ENCODE measurements at places on chromosomes 5 and 9.

- H3K4me3 ChIP-seq = no peak overlapping the region
- peaks cover 4% of the 10 kb centered on the region for H3K36me3 ChIP-seq
- no peaks in the 10 kb centered on the region for H3K27me3 ChIP-seq
- no peaks in the 10 kb centered on the region for H3K4me1 ChIP-seq
- DNase-seq = no peak
- no peak overlapping the region for H3K27ac ChIP-seq
These were observed 176.7 kb upstream of the ZNF608 start for GRCh38 chr5:124923131-124923530.

DNA sequence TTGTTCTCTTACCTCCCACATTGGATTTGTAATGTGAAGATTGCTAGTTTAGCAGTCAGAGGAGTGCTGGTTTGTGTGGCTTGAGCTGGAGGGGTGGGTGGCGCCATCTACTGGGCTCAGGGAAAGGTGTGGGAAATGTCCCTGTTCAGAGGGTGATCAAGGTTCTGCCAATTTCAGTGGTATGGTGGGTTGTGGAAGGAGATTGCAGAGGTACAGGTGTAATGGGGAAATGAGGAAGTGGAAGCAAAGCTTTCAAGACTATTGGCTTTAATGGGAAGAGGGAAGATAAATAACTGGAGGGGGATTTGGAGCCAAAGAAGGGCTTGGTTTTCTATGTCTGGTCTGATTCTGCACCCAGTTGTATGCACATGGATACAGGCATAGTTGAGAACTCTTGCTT, 76.4 kb downstream of the OSMR start:
- peaks cover 27% of the 10 kb centered on the region for H3K36me3 ChIP-seq
- H3K27ac ChIP-seq = no peak overlapping the region
- DNase-seq = peak; percentile 33
- no peaks in the 10 kb centered on the region for H3K27me3 ChIP-seq
- no peak overlapping the region for H3K4me3 ChIP-seq
- peaks cover 44% of the 10 kb centered on the region for H3K4me1 ChIP-seq

GRCh38 chr5:126912616-126913200, 117.7 kb downstream of the MARCHF3 start:
- H3K36me3 ChIP-seq = peaks cover 61% of the 10 kb centered on the region
- peak; percentile 8 for DNase-seq
- H3K27ac ChIP-seq = peak overlapping the region; percentile 23
- H3K4me1 ChIP-seq = peaks cover 13% of the 10 kb centered on the region
- H3K27me3 ChIP-seq = no peaks in the 10 kb centered on the region

GRCh38 chr9:114687034-114687433, 5.0 kb upstream of the TEX48 start:
- H3K4me1 ChIP-seq = peaks cover 53% of the 10 kb centered on the region
- peaks cover 21% of the 10 kb centered on the region for H3K36me3 ChIP-seq
- H3K4me3 ChIP-seq = no peak overlapping the region

- H3K27ac ChIP-seq = no peak overlapping the region
- peaks cover 34% of the 10 kb centered on the region for H3K36me3 ChIP-seq
- peaks cover 25% of the 10 kb centered on the region for H3K4me1 ChIP-seq
- no peaks in the 10 kb centered on the region for H3K27me3 ChIP-seq
- no peak for DNase-seq
These were observed 66.9 kb downstream of the USP20 start for GRCh38 chr9:129901993-129902739.

DNA sequence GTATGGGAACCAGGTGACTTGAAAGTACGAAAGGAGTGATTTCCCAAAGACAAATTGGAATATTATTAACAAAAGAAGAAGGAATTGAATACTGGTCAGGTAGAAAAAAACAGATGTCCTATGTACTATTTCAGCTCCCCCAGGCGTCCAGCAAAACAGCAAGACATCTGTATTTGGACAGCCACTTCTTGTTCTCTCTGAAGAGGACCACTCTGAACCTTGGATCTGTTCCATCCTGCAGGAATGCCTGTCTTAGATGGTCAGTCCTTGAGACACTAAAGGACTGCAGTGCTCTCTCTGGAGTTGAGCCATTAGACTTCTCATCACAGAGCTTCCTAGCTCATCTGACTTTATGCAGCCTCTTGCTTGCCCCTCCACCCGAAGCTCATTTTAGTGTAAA, 74.4 kb upstream of the RARS1 start:
- H3K4me3 ChIP-seq = no peak overlapping the region
- H3K4me1 ChIP-seq = peaks cover 29% of the 10 kb centered on the region
- H3K27me3 ChIP-seq = peaks cover 8% of the 10 kb centered on the region
- no peak for DNase-seq

- DNase-seq = no peak
- peaks cover 14% of the 10 kb centered on the region for H3K4me1 ChIP-seq
- H3K36me3 ChIP-seq = no peaks in the 10 kb centered on the region
- no peak overlapping the region for H3K27ac ChIP-seq
- no peaks in the 10 kb centered on the region for H3K27me3 ChIP-seq
- H3K4me3 ChIP-seq = no peak overlapping the region
These were observed 204.1 kb downstream of the CD180 start for GRCh38 chr5:66992547-66992946.

DNA sequence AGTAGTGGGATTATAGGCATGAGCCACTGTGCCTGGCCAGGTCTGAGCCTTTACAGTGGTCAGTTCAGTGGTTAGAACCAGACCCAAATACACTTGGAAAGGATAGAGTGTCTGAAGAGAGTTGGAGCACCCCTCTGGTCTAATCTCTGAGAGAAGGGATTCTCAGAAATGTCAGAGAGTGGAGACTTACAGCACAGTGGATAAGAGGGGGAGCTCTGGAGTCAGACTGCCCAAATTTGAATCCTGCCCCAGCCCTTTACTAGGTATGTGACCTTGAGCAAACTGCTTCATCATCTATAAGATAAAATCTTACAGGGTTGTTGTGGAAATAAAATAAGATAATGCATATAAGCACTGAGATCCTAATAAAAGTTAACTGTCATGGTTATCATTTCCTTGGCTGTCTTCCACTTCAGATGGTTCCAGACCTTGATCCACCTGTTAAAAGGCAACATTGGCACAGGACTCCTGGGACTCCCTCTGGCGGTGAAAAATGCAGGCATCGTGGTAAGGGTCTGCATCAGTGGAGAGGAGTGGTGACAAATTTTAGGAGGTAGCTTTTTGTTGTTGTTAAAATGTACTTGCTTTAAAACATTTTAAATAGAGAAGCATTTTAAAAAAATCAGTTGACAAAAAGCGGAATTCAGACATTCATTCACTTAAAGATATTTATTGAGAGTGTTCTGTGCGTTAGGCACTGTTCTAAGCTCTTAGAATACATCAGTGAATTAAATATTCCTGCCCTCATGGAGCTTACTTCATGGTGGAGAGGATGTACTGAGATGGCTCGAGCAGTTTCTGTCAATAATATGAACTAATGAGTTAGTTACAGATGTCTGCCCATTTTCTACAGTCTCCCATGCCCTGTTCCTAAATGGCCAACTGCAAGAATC, 16.0 kb downstream of the SLC36A1 start:
- peaks cover 1% of the 10 kb centered on the region for H3K27me3 ChIP-seq
- H3K27ac ChIP-seq = no peak overlapping the region
- no peak overlapping the region for H3K4me3 ChIP-seq
- peaks cover 27% of the 10 kb centered on the region for H3K36me3 ChIP-seq
- DNase-seq = no peak

DNA sequence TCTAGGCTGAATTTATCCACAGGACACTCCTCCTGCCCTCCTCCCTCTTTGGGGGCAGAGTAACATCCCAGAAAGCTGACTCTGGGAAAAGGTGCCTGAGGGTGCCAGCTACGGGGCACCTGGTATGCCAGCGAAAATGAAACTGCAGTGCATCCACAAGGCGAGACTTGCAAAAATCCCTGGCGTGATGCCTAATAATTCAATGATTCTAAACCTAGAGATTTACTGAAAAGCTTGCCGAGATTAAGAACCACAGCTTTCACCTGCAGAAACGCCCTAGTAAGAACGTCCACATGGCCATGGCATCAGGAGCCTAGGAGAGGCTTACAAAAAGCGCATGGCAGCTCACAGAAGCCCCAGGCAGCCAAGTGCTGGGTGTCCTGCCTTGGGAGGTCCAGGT, 20.9 kb downstream of the CCNJL start:
- no peak for DNase-seq
- H3K36me3 ChIP-seq = no peaks in the 10 kb centered on the region
- H3K4me3 ChIP-seq = no peak overlapping the region

GRCh38 chr5:58890265-58890664, 307.4 kb downstream of the RAB3C start:
- H3K27ac ChIP-seq = no peak overlapping the region
- DNase-seq = no peak
- no peak overlapping the region for H3K4me3 ChIP-seq
- H3K36me3 ChIP-seq = no peaks in the 10 kb centered on the region
- peaks cover 45% of the 10 kb centered on the region for H3K4me1 ChIP-seq

DNA sequence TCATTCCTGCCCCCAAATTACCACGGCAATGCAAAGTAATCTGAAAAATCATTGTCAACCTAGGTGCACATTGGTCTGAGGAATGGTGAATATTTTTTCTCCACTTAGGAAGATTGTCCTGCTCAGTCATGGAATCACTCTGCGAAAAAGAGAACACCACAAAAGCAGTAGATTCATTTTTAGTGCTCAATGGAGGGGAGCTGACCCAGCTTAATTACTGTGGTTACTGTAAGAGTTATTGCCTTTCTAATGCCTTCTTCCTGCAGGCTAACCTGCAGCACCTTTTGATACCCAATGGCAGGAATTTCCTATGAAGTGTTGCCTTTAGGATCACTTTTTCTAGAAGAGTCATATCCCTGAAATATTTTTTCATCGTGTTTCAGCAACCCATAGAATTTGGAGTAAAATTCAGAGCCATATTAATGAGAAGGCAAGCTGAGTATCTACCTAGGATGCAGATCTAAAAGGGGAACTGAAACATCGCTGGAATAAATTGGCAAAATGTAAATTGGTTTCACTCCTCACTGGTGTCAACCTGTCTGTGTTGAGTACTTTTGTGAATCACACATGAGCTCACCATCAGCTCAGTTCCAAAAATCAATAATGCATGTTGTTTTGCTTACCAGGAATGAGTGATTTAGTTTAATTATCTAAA, 464.5 kb downstream of the CSNK1G3 start:
- no peak overlapping the region for H3K4me3 ChIP-seq
- peaks cover 5% of the 10 kb centered on the region for H3K27me3 ChIP-seq
- no peak for DNase-seq
- H3K4me1 ChIP-seq = no peaks in the 10 kb centered on the region
- no peak overlapping the region for H3K27ac ChIP-seq

DNA sequence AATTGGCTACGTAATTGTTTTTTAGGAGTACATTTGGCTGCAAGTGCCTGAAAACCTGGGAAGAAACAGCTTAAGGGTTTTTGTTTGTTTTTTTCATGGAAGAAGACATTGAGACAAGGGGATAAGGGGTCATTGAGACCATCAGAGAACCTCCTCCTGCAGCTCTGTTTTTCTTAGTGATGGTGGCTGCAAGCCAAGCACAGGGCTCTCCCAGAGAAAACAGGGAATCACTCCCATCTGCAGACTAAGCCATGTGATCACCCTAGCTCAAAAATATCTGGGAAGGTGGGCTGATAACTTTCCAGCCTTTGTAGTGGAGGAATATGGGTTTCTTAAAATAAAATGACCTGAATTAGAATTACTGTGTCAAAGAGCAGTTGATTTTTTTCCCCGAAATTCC, 25.1 kb downstream of the PALM2AKAP2 start:
- H3K27me3 ChIP-seq = no peaks in the 10 kb centered on the region
- H3K4me3 ChIP-seq = no peak overlapping the region
- H3K4me1 ChIP-seq = peaks cover 50% of the 10 kb centered on the region
- H3K27ac ChIP-seq = no peak overlapping the region
- H3K36me3 ChIP-seq = peaks cover 7% of the 10 kb centered on the region
- no peak for DNase-seq

GRCh38 chr5:1172670-1173404, 28.6 kb upstream of the SLC6A19 start:
- no peak overlapping the region for H3K27ac ChIP-seq
- no peak for DNase-seq
- H3K4me1 ChIP-seq = peaks cover 14% of the 10 kb centered on the region
- H3K4me3 ChIP-seq = no peak overlapping the region
- H3K27me3 ChIP-seq = no peaks in the 10 kb centered on the region

- H3K27ac ChIP-seq = no peak overlapping the region
- H3K4me1 ChIP-seq = peaks cover 20% of the 10 kb centered on the region
- no peaks in the 10 kb centered on the region for H3K36me3 ChIP-seq
- DNase-seq = no peak
These were observed 11.3 kb upstream of the ACSL6 start for GRCh38 chr5:132022737-132023136.

All from HFFc6 (cell line).